NCI-H446 (cell line): ENCODE measurements at places on chromosomes 4 and X.

- DNase-seq = no peak
Observed at GRCh38 chr4:38330321-38330720, 333.7 kb upstream of the KLF3 start.

DNA sequence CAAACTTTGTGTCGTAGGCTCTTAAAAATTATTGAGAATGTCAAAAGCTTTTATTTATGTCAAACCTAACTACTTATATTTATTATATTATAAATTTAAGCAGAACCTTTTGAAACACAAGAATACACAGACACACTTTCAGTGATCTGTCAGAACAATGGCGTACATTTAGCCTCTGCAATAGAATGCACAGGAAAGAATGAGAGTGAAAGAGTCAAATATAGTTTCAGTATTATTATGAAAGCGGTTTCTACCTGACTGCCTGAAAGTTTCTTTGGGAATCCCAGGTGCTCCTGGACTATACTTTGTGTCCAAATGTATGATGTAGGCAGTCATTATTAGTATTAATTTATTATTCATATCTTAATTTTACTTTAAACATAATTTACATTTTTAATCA, 872.0 kb upstream of the AGA start:
- DNase-seq = no peak

DNA sequence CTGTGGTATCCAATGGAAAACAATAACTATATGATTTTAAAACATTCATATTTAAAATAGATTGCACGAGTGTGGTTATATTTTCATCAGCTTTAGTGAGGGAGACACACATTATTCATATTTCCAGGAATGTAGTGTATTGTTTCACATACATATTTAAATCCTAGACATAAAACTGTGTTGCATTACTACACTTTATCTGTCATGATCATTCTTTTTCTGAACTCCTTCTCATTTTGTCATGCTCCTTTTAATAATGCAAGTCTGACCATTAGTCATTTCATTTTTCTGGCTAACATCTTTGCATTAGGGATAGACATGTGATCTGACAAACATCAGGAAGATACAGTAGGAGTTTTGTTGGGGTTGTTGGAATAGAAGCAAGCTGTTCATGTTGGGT, 1382.7 kb downstream of the PCDH7 start:
- DNase-seq = no peak

- no peak for DNase-seq
Observed at GRCh38 chrX:109691277-109691676, 41.8 kb downstream of the ACSL4 start.

- DNase-seq = no peak
Observed at GRCh38 chr4:126958482-126958881, 674.3 kb upstream of the INTU start.

DNA sequence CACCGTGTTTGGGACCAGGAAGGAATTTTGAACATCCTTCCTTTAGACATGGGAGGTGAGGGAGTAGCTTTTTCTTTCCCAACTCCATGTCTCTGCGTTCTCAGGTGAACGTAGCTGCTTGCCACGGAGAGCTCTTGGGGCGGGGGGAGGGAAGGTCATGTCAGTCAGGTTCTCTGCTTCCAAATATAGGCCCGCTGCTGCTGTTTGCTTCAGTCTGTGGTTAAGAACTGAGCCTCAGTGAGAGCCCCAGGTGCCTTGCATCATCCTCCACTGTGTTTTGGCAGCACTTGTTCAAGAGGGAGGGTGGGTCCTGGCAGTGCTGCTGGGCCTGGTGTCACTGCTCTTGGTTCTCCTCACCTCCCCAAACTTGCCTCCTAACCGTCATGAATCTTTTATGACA, 46.5 kb downstream of the HADH start:
- DNase-seq = no peak

GRCh38 chr4:7631288-7632014, 196.7 kb upstream of the PSAPL1 start:
- DNase-seq = no peak

GRCh38 chr4:6965329-6965728, 55.7 kb downstream of the TBC1D14 start:
- no peak for DNase-seq

DNA sequence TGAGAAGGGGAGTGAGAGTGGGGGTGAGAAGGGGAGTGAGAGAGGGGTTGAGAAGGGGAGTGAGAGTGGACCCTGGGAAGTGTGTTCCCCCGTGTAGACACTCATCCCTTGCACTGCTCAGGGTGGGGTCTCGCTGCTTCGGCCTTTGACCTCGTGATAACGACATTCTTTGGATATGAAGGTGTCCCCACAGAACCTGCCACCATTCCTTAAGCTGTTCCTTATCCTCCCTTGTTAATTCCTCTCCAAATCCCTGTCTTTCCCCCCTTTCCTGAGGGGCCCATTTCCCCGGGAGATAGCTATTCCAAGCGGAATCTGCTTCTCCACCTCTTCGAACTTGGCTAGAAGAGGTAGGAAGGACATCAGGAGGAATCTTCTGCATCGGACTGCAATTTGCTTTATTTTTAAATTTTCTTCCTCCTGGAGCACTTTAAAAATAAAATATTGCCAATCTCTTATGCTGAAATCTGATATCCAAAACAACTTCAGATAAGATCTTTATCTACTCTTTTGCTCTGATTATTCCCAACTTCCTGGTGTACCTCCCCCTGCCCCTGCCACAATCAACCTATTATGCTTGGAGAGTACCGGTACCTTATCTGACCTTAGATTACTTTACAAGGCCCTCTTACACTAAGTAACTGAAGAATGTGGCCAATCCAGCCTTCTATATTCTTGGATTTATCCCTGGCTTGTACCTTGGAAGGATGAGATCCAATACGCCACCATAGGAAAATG, 15.6 kb downstream of the TRIML1 start:
- no peak for DNase-seq

GRCh38 chrX:13327666-13328065, 7.8 kb upstream of the ATXN3L start:
- DNase-seq = no peak

DNA sequence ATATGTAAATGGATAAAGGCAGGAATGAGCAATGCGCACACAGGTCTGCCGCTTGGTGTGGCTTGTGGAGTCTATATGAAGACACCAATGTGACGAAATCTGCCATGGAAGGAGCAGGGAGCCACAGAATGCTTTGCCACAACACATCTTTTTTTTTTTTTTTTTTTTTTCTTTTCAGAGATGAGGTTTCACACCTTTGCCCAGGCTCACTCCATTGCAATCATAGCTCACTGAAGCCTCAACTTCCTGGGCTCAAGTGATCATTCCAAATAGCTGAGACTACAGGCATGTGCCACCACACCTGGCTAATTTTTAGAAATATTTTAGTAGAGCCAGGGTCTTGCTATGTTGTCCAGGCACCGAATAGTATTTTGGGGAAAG, 17.4 kb upstream of the SLC34A2 start:
- DNase-seq = no peak
